ENCODE measurements at places on chromosomes 6 and 20. TPM values are rescaled to one million over a fixed set of nuclear protein-coding genes. Genes with fewer than 3 reads are reported as not detected.

DEFB124 gene
- not detected for total RNA-seq

PTGIS gene
- total RNA-seq = not detected

GJA10 gene
- total RNA-seq = not detected

CGA gene
- total RNA-seq = not detected

HLA-F gene
- 2.5 TPM for total RNA-seq

FKBP1C gene
- total RNA-seq = 2.2 TPM

FUCA2 gene
- 53.2 TPM for total RNA-seq

B4GALT5 gene
- 63.1 TPM for total RNA-seq

CCN2 gene
- 82.6 TPM for total RNA-seq

F13A1 gene
- total RNA-seq = not detected

PLCG1 gene
- total RNA-seq = 46.0 TPM

RIPOR3 gene
- total RNA-seq = 0.08 TPM

IL17F gene
- total RNA-seq = not detected

CLPSL1 gene
- total RNA-seq = not detected

ADGRF5 gene
- not detected for total RNA-seq

ABT1 gene
- 14.3 TPM for total RNA-seq

MYLK2 gene
- total RNA-seq = 0.55 TPM

ERVFRD-1 gene
- not detected for total RNA-seq

PLAGL1 gene
- total RNA-seq = 9.9 TPM

RUNX2 gene
- total RNA-seq = 1.2 TPM

FRK gene
- 1.3 TPM for total RNA-seq

NR2E1 gene
- total RNA-seq = 0.09 TPM

DYNLT2 gene
- 0.81 TPM for total RNA-seq

NOTCH4 gene
- total RNA-seq = 0.63 TPM

ARMH2 gene
- not detected for total RNA-seq

COL21A1 gene
- 0.60 TPM for total RNA-seq

KCNQ2 gene
- total RNA-seq = 0.57 TPM

NUP153 gene
- 29.0 TPM for total RNA-seq

SNAP25 gene
- 20.3 TPM for total RNA-seq

OPRL1 gene
- total RNA-seq = 0.98 TPM

CRISP2 gene
- not detected for total RNA-seq

CALHM6 gene
- total RNA-seq = not detected

MCHR2 gene
- not detected for total RNA-seq

All from A549 treated with ZK216348 at 1 μM for 4 hours (cell line).